ENCODE measurements at places on chromosomes 3 and 15. TPM values are rescaled to one million over a fixed set of nuclear protein-coding genes. Genes with fewer than 3 reads are reported as not detected.

- no peak for DNase-seq
Observed at GRCh38 chr3:16478516-16478915, 35.0 kb downstream of the RFTN1 start.

DNA sequence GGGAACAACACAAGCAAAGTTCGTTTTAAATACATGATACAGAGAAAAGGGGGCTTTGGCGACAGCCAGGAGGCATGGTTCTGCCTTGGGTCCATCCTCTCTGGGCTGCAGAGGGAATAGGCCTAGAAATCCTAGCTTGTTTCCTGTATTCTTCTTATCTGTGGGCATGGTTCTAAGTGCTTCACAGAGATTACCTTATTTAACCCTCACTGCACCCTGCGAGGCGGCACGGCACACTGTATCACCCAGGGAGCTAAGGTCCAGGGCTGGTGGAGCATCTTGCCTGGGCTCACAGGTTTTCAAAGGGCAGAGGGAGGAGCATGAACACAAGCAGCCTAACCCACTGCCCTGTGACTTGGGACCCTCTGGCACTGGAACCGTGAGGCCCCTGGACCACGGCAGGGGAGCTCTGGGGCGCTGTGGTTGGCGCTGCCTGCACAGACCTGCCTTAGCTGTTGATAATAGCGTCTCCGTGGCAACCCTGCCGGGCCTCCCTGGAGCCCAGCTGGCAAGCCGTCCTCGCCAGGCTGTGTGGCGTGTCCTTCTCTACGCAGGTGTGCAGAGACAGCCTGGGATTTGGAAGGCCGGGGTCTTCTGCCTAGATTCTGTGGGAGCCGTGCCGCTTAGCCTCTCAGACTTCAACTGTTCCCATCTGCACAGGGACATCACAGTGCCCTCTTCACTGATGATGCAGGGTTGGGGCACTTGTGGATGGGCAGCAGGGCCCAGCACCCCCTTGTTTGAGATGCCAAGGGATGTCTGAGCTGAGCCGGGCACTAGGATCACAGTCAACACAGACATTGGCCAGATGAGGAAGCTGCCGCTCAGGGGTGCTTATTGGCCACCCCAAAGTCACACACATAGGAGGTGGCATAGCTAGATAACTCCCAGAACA, 154.6 kb upstream of the TLE3 start:
- no peak for DNase-seq

NOP10 gene
- total RNA-seq: 41.1 TPM

TM4SF1 gene
- total RNA-seq: 21.3 TPM
